ENCODE measurements at places on chromosomes 7 and 10.

GRCh38 chr7:36346260-36346831 lies 43.3 kb upstream of the ANLN start:
- DNase-seq = peak; percentile 27

DNA sequence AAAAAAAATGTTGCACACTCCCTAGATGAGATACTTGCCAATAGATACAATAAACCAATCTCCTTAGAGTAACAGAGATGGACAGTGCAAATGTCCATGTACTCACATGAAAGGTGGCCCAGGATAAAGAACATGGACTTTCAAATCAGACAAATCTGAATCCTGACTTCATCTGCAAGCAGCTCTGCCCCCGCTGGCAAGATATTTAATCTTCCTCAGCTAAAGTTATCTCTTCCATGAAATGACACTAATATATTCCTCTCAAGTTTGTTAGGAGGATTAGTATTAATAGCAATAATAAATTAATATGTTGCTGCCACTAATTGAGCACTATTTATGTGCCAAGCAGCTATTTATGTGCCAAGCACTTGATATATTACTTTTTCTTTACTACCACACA lies 148.6 kb upstream of the YAE1 start:
- no peak for DNase-seq

- no peak for DNase-seq
Measured at GRCh38 chr7:101412976-101413375, 50.3 kb downstream of the COL26A1 start.

DNA sequence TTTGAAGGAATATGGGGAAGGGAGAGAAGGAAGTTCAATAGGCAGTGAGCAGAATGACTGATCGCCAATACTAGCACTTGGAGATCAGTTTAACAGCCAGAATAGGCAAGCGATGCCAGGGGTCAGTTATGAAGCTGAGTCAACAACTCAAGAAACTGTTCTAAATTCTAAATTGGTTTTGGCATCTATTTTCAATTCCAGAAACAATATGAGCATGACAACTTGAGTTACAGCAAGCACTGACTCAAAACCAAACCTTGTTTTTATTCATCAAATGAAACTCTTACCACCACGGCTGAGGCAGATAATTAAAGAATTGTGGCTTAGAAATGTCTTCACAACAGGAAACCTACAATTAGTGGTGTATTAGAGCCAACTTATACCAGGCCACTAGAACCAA lies 180.5 kb upstream of the ASAH2 start:
- peak; percentile 75 for DNase-seq

- peak; percentile 38 for DNase-seq
Measured at GRCh38 chr7:148854983-148855382, 29.1 kb downstream of the EZH2 start.

Data from fibroblast of mammary gland (primary cell).